ENCODE measurements at places on chromosomes 5 and 9.

DNA sequence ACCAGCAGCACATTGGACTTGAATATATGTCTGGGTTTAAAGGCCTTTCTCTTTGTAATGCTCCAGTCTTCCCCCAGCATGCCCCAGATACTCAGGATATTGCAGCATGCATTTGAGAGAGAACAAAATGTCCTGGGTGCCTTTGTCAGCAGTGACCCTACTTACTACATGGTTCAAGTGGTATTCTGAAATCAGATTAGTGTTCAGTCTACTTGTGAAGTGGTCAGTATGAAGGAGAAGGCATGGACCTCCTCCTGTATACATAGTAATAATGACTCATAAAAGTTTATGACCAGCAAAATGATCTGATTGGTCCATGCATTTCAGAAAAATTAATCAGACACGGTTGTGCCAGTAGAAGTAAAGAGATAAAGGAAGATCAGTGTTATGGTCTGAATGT lies 25.4 kb downstream of the GPR21 start:
- no peak for DNase-seq

DNA sequence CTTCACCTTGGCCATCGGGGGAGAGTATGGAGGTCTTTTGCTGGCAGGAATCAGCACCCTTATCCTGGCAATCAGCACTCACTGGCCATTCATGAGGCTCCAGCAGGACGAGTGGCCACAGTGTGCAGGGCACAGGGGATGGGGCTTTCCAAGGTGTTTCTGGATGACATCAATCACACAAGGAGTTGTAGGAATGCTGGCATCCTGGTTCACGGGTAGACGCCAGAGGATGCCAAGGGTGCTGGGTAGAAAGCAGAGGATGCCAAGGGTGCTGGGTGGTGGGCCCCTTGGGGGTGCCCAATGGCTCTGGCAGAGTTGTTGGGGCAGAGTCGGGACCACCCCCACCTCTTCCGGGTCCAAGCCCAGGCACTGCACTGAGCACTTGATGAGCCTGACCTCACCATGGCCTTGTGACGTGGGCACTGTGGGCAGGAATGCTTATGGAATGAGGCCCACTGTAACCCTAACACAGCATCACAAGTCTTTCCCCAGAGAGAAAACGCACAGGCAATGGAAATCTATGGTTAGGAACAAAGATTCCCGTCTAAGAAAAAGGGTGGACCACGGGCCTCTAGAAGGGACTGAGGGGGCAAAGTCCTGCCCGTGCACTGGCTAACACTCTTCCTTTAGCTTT lies 29.1 kb downstream of the CEL start:
- DNase-seq = no peak

GRCh38 chr9:99663856-99664255 lies 157.8 kb upstream of the NR4A3 start:
- no peak for DNase-seq

DNA sequence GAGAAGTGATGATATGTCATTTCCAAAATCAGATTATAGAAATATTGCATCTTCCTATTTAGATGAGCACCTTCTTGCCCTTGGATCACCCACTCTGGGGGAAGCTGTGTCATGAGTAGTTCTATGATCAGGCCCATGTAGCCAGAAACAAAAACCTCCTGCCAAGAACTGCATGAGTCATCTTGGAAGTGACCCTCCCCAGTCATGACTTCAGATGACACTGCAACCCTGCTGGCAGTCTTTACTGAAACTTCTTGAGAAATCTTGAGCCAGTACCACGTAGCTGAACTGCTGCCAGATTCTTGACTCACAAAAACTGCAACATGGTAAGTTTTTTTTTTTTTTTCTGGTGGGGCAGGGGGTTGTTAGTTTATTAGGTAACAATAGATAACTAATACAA lies 439.6 kb upstream of the PTGER4 start:
- no peak for DNase-seq

DNA sequence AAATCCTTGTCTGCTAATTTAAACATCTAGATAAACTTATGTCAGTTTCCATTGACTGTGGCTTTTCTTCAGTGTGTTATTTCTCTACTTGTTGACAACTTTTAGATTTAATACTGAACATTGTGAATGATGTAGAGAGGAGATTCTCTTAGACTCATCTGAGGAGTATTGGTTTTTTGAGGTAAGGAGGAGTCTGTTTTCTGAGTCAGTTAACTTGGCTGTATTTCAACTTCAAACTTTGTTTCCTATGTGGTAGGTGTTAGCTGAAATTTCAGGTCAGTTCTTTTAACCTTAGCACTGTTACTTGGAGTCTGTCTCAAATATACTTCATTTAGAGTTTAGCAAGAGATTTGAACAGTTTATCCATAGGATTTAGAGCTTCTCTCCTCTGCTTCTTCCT lies 67.9 kb downstream of the XRCC4 start:
- no peak for DNase-seq

DNA sequence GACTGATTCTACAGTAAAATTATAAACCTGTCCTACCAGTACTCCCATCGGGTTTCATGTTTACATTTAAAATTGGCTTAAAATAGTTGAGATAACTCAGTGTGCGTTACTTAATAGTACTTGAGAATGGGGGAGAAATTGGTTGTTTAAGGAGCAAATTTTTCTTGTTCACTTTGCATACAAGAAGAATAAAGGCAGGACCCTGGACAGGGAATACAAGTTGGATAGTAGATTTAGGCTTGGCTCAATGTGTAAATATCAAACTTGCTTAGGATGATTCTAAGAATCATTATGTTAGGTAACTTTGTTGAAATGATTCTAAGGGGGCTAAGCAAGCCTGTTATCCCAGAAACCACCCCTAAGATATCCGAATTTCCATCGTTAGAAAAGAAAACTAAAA lies 448.4 kb upstream of the TLE4 start:
- DNase-seq = no peak

DNA sequence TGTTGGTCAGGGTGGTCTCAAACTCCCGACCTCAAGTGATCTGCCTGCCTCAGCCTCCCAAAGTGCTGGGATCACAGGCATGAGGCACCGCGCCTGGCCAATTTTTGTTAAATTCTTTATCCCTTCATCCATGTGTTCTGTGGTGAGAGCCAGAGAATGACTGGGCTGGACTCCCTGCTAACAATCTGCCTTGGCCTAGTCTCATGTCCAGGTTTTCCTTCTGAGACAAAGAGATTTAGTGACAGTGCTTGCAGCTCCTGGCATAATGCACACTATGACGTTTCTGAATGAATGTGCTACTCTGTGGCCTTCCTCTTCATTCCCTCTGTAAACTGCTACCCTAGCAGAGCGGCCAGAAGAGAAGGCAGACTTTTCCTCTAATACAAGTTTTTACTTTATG lies 79.3 kb downstream of the FOXD1 start:
- no peak for DNase-seq

DNA sequence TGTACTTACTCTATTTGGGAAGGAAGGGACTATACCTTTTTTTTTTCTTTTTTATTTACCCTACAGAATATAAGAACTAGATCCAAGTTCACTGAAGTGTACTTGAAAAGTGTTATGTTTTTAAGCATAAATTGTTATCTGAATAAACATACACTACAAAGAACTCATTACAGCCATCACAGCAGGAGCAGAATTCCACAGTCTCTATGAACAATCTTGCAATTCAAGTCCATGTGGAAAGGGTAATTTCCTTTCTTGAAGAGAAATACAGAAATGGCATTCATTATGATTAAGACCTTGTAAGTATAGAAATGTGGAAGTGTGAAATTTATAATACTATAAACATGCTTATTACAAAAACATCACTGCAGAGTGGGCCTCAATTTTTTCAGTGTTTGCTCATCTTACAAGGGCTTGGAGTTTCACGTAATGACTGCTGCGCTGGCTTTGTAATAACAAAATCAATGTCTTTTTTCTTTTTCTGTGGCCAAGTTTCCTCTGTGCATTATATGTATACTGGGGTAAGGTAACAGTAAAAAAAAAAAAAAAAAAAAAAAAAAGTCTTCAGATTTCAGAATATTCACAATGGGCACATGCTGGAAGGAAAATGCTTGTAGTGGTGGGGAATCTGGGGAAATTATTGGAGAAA lies 77.0 kb upstream of the GNA14 start:
- no peak for DNase-seq

DNA sequence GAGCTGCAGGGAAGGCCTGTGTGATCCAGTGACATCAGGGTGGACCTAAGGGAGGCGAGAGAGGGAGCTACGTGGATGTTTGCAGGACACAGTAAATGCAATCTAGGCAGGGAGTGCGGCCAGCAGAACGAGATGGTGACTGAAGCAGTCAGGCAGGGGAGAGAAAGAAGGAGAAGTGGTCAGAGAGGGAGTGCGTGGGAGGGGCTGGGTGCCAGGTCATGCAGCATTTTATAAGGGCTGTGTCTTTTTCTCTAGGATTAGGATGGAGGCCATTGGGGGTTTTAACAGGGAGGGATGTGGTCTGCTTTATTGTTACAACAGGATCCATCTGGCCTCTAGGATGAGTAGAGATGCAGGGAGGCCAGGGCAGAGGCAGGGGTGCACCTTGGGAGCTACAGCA lies 80.4 kb downstream of the DCP2 start:
- DNase-seq = no peak

DNA sequence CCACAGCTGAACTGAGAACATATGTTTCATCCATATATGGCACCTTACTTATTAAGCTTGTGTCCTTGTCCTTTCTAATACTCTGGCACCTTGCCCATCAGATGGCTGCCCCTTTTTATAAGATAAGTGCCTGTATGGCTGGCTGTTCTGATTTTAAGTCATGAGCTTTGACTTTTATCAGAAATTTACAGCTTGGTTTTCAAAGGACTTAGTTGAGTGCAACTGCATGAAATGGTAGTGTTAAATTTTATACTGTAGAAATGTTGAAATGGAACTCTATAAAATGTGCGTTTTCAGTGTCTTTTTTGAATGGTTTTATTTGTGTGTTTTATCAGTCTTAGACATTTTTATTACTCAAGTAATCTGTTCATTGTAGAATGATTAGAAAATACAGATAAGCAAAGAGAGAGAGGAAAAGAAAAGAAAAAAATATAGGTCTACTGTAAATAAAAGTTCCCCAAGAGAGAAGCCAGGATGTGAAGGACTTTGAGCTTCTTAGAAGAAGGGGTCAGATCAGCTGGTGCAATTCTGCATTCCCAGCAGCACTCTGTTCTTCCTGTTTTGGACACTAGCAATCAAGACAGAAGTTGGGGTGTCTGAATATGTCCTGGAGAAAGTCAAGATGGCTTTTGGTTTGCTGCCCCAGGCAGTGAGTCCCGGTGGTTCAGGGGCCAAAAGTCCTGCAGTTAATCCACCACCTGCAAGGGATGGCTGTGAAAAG lies 38.9 kb downstream of the ARHGAP26 start:
- no peak for DNase-seq

DNA sequence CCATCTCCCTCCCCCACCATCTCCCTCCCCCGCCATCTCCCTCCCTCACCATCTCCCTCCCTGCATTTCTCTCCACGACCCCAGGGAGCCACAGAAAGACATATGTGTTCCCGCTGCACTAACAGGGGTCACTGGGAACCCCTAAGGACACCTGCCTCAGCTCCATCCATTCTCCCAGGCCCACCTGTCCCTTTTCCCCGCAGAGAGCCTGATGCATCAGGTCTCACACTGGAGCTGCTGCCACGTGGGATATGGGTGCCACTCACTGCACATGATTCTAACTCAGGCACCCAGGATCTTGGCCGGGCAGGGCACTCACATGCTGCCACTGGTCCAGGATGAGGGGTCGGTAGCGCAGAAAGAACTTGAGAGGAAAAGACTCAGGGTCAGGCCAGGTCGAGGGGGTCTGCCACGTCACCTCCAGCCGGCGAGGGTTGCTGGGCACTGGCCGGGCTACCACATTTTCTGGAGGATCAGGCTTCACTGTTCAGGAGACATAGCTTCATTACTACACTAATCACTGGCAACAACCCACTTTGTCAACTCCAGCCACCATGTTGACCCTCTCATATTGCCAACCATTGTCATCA lies 33.2 kb upstream of the ENHO start:
- DNase-seq = no peak

DNA sequence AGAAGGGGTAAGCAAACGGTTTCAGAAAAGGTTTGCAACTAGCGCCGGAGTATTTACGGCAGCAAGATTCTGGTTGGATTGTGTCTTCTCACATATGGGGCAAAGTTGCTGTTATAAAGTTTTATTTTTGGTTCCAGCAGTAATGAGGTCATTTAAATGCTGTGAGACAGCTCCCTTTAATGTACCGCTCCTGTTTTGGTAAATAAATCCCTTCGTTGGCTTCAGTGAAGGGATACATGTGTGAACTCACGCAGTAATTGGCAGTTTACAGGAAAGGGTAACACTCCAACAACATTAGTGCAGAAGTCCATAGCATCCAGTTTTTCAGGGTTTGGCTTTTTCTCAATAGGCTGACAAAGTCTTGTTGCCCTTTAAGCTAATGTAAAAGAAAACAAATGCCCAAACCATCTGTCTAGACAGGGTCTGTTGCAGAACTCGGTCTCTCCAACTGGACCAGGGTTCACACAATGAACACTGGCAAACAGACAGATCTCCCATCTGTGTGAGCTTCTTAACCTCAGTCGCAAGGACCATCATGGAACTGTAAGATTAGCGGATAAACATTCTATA lies 184.0 kb downstream of the GOLPH3 start:
- DNase-seq = no peak

GRCh38 chr5:72251386-72251785 lies 68.7 kb downstream of the MRPS27 start:
- DNase-seq = no peak

DNA sequence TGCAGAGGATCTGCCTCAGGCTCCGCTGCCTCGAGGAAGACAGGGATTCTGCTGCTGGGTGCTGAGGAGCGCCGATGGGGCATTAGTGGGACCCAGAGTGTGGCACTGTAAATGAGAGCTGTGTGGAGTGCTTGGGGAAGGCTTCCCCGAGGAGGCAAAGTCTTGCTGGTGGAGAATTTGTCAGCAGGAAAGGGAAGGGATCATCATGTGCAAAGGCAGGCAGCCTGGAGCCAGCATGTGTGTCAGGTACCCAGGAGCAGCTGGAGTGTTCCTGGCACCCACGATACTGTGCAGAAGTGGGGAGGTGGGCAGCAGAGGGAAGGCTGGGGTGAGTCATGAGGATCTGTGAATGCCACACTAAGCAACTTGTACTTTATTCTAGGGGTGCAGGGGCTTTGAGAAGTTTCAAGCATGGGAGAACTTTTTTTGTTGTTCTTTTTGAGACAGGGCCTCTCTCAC lies 12.3 kb downstream of the B4GALT7 start:
- DNase-seq = no peak
